Foreskin fibroblast (primary cell): ENCODE measurements at places on chromosomes 1 and 21.

DNA sequence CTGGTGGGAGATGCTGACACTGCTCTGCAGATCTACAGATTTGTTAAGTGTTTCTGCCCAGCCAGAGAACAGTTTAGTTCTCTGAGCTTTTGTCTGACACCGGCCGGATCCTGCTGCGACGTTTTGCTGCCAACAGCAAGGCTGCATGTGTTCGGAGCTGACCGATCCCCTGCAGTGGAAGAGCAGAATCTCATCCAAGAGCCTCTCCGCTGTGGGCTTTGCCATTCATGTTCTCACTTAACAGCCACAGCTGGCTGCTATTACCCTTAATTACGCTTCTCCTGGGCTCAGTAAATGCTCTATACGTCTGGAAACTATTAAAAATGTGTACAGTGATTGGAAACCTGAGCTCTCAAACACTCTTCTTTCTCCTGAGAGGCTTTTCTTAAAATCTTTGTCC is 105.3 kb downstream of the BCAR3 start:
- DNase-seq: peak; percentile 74

DNA sequence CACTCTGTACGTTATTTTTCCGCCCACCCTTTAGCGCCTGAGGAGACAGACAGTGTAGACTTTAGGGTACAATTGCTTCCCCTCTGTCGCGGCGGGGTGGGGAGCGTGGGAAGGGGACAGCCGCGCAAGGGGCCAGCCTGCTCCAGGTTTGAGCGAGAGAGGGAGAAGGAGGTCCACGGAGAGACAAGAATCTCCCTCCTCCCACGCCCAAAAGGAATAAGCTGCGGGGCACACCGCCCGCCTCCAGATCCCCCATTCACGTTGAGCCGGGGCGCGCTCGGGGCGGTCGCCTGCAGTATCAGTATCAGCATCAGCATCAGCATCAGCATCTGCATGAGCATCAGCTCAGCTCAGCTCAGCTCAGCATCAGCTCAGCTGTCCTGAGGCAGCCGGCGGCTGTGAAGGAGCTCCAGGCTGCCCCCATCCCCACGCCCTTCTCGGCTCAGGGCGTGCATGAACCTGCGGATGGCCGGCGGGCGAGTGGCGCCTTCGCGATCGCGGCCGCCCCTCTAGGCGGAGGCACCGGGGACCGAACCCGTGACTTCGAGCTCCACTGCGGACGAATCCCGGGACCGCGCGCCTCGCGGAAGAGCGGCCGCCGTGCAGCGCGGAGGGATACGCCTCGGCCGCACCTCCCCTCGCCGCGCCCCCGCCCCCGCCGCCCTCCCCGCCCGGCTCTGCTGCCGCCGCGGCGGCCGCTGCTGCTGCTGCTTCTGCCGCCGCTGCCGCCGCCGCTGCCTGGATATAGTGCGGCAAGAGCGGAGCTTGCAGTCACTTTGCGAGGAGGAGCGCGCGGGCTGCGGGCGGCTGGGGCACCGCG is at the start of gene NCAM2:
TSS of gene NCAM2 (plus strand) at position 774 of the 820 bp plus-strand sequence.
- DNase-seq: peak; percentile 86

DNA sequence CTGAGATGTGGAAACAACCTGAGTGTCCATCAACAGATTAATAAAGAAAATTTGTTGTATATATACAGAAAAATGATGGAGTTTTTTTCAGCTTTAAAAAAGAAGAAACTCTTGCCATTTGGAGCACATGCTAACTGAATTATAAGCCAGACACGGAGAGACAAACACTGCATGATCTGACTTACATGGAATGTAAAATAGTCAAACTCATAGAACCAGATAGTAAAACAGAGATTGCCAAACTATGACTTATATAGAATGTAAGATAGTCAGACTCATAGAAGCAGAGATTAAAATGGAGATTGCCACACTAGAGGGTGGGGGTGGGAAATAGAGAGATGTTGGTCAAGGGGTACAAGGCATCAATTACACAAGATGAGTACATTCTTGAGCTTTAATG is 1786.6 kb downstream of the PLA2G4A start:
- DNase-seq: peak; percentile 0

DNA sequence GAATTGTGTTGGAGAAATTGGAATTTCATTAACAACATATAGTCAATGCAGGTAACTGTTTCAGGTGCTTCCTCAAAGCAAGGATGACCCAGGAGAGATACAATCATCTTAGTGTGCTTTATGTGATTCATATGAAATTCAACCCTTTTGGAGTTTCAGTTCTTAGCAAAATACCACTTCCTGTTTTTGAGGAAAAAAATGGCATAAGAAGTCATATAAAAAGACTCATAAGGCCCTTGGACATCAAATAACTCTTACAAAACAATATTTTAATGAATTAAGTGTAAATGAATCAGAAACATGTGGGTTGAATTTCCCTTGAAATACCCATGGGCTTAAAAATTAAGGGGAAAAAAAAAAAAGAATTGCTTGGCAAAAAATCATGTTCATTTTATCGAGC is 926.6 kb downstream of the LTN1 start:
- DNase-seq: peak; percentile 41

GRCh38 chr1:190940951-190941350 is 463.3 kb upstream of the BRINP3 start:
- DNase-seq: no peak

DNA sequence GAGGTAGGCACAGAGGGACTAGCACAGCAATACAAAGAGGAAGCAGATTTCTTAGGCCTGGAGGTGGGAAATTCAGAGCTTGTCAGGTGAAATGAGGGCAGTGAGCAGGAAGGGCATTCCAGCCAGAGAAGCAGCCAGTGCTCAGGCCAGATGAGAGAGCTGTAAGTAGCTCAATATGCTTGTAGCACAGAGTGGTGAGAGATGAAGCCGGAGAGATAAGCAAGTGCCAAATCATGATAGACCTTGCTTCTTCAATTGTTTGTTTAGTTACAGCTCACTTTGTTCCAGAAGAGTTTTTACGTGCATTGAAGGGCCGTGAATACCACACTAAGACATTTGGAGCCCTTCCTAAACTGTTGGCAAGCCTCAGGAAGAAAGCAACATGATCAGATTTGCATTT is 42.0 kb upstream of the ADAMTS1 start:
- peak; percentile 24 for DNase-seq
